ENCODE measurements at places on chromosomes 12 and 14.
A peak's percentile ranks its signal among the peaks of the same experiment; 100 is the strongest.

- H3K27ac ChIP-seq = no peak overlapping the region
- no peaks in the 10 kb centered on the region for H3K4me1 ChIP-seq
- no peak for DNase-seq
Observed at GRCh38 chr14:102351023-102351422, 11.7 kb downstream of the CINP start.

GRCh38 chr12:86042062-86042461, 168.0 kb downstream of the NTS start:
- no peaks in the 10 kb centered on the region for H3K4me1 ChIP-seq
- DNase-seq = no peak
- H3K27ac ChIP-seq = no peak overlapping the region
- no peaks in the 10 kb centered on the region for H3K36me3 ChIP-seq
- no peak overlapping the region for H3K4me3 ChIP-seq

GRCh38 chr14:42391146-42391834, 784.6 kb downstream of the LRFN5 start:
- no peak overlapping the region for H3K4me3 ChIP-seq
- no peaks in the 10 kb centered on the region for H3K36me3 ChIP-seq
- H3K27me3 ChIP-seq = no peaks in the 10 kb centered on the region
- H3K27ac ChIP-seq = no peak overlapping the region

DNA sequence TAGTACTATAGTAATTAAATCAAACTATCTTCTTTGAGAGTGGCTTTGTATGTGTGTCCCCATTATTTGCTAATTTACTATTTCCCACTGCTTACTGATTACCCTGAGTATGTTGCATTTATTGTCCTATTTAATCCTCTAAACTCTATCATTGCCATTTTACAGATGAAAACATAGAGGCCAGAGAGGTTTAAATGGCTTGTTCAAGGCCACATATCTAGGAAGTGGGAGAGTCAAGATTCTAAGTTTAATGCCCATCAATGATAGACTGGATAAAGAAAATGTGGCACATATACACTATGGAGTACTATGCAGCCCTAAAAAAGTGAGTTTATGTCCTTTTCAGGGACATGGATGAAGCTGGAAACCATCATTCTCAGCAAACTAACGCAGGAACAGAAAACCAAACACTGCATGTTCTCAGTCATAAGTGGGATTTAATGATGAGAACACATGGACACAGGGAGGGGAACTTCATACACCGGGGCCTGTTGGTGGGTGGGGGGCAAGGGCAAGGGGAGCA, 419.7 kb downstream of the ZFP36L1 start:
- H3K4me1 ChIP-seq = peaks cover 48% of the 10 kb centered on the region
- no peaks in the 10 kb centered on the region for H3K27me3 ChIP-seq
- no peaks in the 10 kb centered on the region for H3K36me3 ChIP-seq

- H3K27me3 ChIP-seq = no peaks in the 10 kb centered on the region
- H3K36me3 ChIP-seq = no peaks in the 10 kb centered on the region
- no peak overlapping the region for H3K27ac ChIP-seq
- no peaks in the 10 kb centered on the region for H3K4me1 ChIP-seq
- H3K4me3 ChIP-seq = no peak overlapping the region
- peak; percentile 42 for DNase-seq
Observed at GRCh38 chr12:116759783-116760621, 21.9 kb downstream of the RNFT2 start.

DNA sequence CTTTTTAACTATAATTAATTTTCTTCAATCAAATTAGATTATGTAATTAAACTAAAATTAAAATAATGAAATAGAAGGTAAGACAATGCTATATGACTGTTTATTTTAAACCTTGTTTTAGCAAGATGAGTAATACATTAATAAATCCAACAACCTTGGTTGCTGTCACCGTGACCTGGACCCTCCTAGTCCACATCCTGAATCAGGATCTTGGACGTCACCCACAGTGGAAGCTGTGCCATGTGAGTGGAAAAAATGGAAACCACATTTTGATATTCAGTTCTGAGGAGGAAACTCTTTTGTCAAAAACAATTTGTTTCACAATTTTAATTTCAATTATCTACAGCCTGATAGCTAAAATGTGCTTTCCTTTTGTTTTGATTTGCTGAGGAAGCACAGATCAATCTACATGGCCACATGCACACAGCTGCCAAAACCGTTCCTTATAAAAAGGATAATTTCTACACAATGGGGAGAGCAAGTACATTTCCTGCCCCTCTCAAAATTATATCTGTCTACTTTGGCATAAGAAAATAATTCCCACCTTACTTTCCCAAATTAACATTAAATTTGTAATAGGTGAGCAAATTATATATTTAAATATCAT, 255.5 kb downstream of the RASSF9 start:
- no peaks in the 10 kb centered on the region for H3K4me1 ChIP-seq
- no peak for DNase-seq
- no peaks in the 10 kb centered on the region for H3K36me3 ChIP-seq
- H3K27ac ChIP-seq = no peak overlapping the region
- H3K4me3 ChIP-seq = no peak overlapping the region

DNA sequence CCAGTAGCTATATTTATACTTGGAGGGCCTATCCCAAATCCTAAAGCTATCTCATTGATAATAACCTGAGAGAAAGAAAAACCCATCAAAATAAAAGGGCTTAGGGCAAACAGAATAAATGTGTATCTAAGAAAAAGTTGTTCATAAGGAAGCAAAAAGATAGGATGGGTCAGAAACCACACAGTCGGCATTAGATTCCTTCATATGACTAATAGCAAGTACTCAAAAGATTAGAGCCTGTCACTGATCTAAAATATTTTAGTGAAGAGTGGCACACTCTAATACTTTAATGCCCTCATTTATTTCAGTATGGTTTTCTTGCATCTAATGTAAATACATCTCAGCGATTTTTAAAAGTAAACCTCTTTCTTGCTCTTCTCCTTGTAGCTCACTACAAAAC, 17.1 kb upstream of the NAV3 start:
- no peaks in the 10 kb centered on the region for H3K4me1 ChIP-seq
- H3K36me3 ChIP-seq = no peaks in the 10 kb centered on the region
- H3K27me3 ChIP-seq = no peaks in the 10 kb centered on the region
- DNase-seq = no peak
- H3K27ac ChIP-seq = no peak overlapping the region
- no peak overlapping the region for H3K4me3 ChIP-seq

DNA sequence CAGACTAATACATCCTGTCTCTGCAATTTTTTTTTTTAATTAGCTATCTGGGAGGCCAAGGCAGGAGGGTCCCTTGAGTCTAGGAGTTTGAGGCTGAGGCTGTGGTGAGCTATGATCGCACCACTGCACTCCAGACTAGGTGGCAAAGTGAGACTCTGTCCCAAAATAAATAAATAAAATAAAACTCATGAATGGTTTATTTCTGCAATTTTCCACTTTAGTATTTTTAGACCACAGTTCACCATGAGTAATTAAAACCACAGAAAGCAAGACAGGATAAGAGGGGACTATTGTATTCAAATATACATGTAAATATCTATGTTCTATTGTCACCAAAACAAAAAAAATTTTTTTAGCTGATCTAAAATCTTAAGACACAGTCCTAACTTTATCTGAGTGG, 17.8 kb downstream of the TAOK3 start:
- peaks cover 2% of the 10 kb centered on the region for H3K36me3 ChIP-seq
- H3K27me3 ChIP-seq = no peaks in the 10 kb centered on the region
- DNase-seq = no peak
- H3K27ac ChIP-seq = no peak overlapping the region

DNA sequence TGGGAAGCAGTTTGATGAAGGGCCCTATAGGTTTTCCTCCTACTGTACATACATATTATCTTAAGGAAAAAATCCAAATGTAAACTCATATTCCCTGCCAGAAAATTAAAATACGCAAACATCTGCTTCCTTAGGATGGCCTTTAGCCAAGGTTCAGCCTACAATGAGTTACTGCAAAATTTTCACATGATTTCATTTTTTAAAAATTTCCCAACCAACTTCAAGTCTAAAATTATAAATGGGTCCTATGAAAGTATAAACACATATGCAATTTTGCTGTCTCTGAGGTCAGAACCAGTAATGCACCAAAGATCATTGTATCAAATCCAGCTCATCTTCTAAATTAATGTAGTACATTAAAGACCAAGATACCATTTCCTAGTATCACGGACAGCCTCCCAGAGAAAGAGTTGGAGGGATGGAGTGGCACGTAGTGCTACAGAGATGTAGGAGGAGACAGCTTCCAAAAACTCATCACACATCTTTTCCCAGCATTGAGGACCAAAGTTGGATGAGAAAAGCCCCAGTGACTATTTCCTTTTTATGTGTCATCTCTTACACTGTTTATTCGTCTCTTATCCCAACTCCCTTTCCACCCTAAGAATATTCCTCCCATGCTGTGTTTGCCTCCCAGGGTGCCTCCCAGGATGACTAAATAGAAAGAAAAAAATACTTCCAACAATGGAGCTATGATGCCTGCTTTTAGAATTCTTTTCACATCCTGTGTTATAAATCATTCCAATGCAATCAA, 92.3 kb upstream of the SLCO1C1 start:
- H3K27me3 ChIP-seq = no peaks in the 10 kb centered on the region
- DNase-seq = no peak
- no peak overlapping the region for H3K4me3 ChIP-seq
- H3K27ac ChIP-seq = no peak overlapping the region
- H3K36me3 ChIP-seq = no peaks in the 10 kb centered on the region
- H3K4me1 ChIP-seq = no peaks in the 10 kb centered on the region

DNA sequence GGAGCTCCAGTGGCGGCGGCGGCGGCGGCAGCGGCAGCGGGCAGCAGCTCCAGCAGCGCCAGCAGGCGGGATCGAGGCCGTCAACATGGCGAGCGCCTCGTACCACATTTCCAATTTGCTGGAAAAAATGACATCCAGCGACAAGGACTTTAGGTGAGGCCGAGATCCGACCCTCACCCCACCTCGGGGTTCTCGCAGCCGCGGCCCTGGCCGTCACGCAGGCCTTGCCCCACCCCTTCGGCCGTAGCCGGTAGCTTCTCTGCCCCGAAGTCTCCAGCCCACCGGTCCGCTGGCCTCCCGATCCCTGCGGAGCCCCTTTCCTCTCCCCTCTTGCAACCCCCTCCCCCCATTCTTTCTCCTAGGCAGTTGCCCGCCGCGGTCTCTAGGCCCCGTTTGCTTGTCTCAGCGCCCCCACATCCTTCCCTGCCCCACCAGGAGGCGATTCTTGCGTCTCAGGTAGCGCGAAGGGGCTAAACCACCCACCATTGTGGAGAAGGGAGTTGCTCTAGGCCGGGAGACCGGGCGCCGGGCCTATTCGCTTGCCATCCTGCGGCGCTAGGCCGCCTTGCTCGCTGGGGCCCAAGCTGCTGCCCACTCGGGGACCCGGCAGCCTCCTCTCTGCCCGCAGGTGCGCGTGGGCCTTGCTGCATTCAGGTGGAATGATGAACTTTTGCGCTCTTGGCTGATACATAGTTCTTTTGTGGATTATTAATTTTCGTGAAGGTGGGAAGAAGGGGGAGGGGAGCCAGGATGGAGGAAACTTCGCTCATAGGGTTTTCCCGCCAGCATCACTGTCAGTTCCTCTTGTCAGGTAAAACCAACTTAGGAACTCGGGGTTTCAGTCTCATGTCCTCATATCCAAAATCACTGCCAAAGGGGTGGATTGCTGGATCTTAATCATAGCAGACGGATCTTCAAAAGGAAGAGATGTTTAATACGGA, 745 bp downstream of the CAND1 start:
- peaks cover 22% of the 10 kb centered on the region for H3K4me1 ChIP-seq
- H3K36me3 ChIP-seq = peaks cover 1% of the 10 kb centered on the region
- peak; percentile 45 for DNase-seq
- H3K27me3 ChIP-seq = no peaks in the 10 kb centered on the region
- H3K27ac ChIP-seq = peak overlapping the region; percentile 94

DNA sequence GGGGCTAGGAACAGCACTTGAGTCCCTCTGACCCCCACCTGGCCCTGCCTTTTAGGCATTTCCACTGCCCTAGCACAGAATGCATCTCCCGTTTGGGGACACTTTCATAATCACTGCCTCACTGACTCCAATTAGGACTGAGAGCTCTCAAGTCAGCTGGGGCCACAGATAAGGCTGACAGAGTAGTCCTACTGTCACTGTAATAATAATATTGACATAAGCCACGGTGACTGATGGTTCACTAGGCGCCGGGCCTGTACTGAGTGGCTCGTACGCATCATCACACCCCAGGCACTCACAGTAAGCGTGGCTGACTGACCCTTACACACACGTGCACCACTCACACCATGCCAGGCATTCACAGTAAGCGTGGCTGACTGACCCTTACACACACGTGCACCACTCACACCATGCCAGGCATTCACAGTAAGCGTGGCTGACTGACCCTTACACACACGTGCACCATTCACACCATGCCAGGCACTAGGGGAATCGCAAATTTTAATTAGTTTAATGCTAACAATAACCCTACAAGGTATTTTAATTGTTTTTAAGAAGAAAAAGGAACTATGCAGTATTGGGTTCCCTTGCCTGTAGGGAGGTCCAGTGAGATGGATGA, 87.7 kb downstream of the CHGA start:
- DNase-seq = no peak
- peaks cover 19% of the 10 kb centered on the region for H3K4me1 ChIP-seq
- H3K36me3 ChIP-seq = peaks cover 6% of the 10 kb centered on the region
- H3K4me3 ChIP-seq = no peak overlapping the region
- no peak overlapping the region for H3K27ac ChIP-seq
- H3K27me3 ChIP-seq = no peaks in the 10 kb centered on the region

- no peaks in the 10 kb centered on the region for H3K36me3 ChIP-seq
- no peak overlapping the region for H3K27ac ChIP-seq
- H3K4me1 ChIP-seq = no peaks in the 10 kb centered on the region
- no peak for DNase-seq
- H3K4me3 ChIP-seq = no peak overlapping the region
Observed at GRCh38 chr12:46917821-46918220, 92.0 kb upstream of the SLC38A4 start.

- H3K36me3 ChIP-seq = no peaks in the 10 kb centered on the region
- H3K27me3 ChIP-seq = no peaks in the 10 kb centered on the region
- no peak overlapping the region for H3K27ac ChIP-seq
- no peak for DNase-seq
- no peaks in the 10 kb centered on the region for H3K4me1 ChIP-seq
Observed at GRCh38 chr14:88934351-88934806, 109.9 kb downstream of the TTC8 start.

GRCh38 chr12:121748571-121749265, 36.2 kb downstream of the TMEM120B start:
- H3K27me3 ChIP-seq = no peaks in the 10 kb centered on the region
- DNase-seq = no peak
- H3K4me1 ChIP-seq = no peaks in the 10 kb centered on the region

GRCh38 chr12:70744178-70744577, 106.9 kb upstream of the PTPRB start:
- H3K27me3 ChIP-seq = no peaks in the 10 kb centered on the region
- no peak for DNase-seq
- H3K36me3 ChIP-seq = no peaks in the 10 kb centered on the region
- no peaks in the 10 kb centered on the region for H3K4me1 ChIP-seq
- H3K4me3 ChIP-seq = no peak overlapping the region
- no peak overlapping the region for H3K27ac ChIP-seq

GRCh38 chr14:93986955-93987354, 10.1 kb upstream of the CCDC197 start:
- DNase-seq = no peak
- no peaks in the 10 kb centered on the region for H3K4me1 ChIP-seq
- H3K36me3 ChIP-seq = no peaks in the 10 kb centered on the region
- no peak overlapping the region for H3K27ac ChIP-seq
- no peaks in the 10 kb centered on the region for H3K27me3 ChIP-seq
- H3K4me3 ChIP-seq = no peak overlapping the region
